Urinary bladder (tissue), 4 donors: ENCODE measurements at places on chromosomes 3 and 15. TPM values are rescaled to one million over a fixed set of nuclear protein-coding genes. Genes with fewer than 3 reads are reported as not detected.

GRCh38 chr3:7959094-7959493, 542.5 kb upstream of the LMCD1 start:
- no peak for DNase-seq

DNA sequence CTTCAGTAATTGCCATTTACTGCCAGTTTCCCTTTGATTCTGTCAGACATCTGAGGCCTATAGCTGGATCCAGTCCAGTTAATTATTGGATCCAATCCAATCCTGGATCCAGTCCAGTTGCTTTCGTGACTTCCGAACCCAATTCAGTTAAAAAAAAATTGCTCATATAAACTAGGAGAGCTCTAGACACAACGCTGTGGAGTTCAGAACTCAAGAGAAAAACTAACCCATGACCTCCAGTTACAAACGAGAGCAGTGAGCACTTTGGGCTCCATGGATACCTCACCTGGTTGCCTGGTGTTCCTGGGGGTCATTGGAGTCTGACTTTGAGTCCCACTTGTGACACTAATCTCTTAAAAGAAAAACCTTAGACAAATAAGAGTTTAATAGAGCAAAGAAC, 269.8 kb downstream of the THSD4 start:
- no peak for DNase-seq

- DNase-seq = no peak
Observed at GRCh38 chr15:62920682-62921502, 121.7 kb upstream of the TPM1 start.

GRCh38 chr3:159649951-159650350, 338.7 kb upstream of the IL12A start:
- no peak for DNase-seq

- DNase-seq = no peak
Observed at GRCh38 chr3:156581033-156581432, 26.1 kb upstream of the SSR3 start.

DNA sequence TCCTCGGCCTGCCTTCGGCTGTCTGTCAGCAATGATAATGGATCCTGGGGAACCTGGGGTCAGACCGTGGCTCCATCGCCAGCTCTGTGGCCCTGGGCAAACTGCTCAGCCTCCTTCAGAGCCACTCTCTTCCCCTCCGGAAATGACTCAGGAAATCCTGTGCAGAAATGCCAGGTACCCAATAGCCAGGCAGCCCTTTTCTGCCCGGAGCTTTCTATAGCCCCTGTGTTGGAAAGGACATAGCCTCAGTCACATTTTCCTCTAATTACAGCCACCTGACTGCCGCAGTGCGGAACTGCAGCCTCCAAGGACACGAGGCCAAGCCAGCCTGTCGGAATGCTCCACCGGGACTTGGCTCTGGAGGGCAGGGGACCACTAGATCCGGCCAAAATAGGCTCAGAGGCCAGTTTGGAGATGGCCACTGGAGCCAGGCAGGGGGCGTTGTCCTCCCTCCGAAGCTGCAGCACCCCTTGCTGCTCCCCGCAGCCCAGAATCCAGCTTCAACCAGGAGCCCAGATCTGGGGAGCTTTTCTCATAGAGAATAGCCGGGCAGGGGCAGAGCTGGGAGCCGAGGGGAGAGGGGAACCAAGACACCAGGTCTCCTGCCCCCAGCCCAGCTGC, 11.6 kb upstream of the ZXDC start:
- no peak for DNase-seq

DNA sequence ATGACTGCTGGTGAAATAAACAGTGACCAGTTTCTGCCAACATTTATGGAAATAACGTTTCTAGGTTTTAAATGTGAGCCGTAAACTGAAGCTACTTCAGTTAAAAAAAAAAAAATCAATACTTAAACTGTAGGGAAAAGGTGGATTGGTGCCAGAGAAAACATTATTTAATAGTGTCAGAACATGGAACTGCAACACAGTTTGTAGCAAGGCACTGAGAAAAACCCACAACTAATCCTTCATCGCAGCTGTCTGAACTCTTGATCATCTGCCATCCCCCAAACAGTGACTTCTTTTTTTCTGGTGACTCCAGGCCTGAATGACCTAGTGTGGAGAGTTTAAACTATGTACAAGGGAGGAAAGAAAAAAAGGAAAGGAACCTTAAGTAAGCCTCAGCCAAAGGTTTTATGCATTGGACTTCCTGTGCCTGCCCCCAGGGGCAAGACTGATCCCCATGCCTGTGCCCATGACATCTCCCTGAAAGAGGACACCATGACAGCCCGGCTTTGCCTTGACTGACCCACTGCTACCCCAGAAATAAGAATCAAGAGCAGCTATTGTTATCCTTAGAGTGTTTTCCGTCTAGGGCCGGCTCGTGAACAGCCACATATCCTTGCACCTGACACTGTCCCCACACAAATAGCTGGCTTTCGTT, 33.1 kb downstream of the CRTAP start:
- no peak for DNase-seq

DNA sequence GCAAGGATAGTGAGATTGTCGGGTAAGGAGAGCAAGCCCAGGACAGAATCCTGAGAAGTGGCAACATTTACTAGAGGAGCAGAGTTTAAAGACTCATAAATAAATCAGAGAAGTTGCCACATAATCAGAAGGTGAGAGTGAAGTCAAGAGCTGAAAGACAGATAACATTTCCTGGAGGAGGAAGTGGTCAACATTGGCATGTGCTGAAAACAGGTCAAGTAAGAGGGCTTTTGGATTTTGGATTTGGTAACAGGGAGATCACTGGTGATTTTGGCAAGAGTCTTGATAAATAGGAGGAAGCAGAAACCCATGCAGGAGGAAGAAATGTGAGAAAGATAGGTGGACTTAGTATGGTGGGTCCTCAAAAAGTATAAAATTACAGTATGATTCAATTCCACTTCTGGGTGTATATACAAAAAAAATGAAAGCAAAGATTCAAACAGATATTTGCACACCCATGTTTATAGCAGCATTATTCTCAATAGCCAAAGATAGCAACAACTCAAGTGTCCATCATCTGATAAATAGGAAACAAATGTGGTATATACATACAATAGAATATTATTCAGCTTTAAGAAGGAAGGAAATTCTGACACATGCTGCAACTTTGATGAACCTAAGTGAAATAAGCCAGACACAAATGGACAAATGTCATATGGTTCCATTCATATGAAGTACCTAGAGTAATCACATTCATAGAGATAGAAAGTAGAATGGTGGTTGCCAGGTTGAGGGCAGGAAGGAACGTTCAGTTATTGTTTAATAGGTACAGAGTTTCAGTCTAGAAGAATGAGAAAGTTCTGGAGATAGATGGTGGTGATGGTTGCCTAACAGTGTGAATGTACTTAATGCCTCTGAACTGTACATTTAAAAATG, 27.3 kb upstream of the MBNL1 start:
- DNase-seq = no peak

GRCh38 chr3:13621381-13622221, 72.7 kb downstream of the FBLN2 start:
- no peak for DNase-seq

DNA sequence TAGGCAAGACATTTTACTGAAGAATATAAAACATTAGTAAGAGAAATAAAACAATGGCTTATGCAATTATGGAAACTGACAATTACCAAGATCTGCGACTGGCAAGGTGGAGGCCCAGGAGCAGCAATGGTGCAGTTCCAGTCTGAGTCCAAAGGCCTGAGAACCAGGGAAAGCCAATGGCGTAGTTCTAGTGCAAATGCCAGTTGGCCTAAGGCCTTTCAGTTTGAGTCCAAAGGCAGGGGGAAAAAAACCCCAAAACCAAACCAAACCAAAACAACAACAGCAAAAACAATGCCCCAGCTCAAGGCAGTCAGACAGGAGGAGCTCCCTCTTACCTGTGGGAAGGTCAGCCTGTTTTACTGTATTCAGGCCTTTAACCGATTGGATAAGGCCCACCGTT, 72.6 kb downstream of the ST6GAL1 start:
- DNase-seq = no peak

- peak; percentile 60 for DNase-seq
Observed at GRCh38 chr15:100114100-100114499, 227.7 kb downstream of the ADAMTS17 start.

The PIAS1 gene
- polyA plus RNA-seq = 32.1 TPM

The OR5K2 gene
- polyA plus RNA-seq = not detected

The POLQ gene
- 0.11 TPM for polyA plus RNA-seq

The PTX3 gene
- polyA plus RNA-seq = 33.4 TPM

The CASR gene
- polyA plus RNA-seq = 0.25 TPM

The CCR3 gene
- polyA plus RNA-seq = not detected

The C3orf33 gene
- polyA plus RNA-seq = 4.4 TPM

The FGF7 gene
- 56.4 TPM for polyA plus RNA-seq
